ENCODE measurements at places on chromosomes 7 and 10.

- no peak for DNase-seq
These were observed 9.4 kb upstream of the PIP4K2A start for GRCh38 chr10:22723783-22724182.

DNA sequence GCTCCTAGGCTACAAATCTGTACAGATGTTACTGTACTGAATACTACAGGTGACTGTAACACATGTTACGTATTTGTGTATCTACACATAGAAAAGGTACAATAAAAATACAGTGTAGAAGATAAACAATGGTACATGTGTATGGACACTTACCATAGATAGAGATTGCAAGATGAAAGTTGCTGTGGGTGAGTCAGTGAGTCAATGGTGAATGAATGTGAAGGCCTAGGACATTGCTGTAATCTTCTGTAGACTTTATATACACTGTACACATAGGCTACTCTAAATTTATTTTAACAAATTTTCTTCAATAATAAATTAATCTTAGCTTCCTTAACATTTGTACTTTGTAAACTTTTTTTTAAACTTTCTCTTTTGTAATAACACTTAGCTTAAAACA lies 205.6 kb downstream of the RNLS start:
- DNase-seq = no peak

- DNase-seq = no peak
These were observed 16.2 kb downstream of the ATG9B start for GRCh38 chr7:151008143-151008510.

DNA sequence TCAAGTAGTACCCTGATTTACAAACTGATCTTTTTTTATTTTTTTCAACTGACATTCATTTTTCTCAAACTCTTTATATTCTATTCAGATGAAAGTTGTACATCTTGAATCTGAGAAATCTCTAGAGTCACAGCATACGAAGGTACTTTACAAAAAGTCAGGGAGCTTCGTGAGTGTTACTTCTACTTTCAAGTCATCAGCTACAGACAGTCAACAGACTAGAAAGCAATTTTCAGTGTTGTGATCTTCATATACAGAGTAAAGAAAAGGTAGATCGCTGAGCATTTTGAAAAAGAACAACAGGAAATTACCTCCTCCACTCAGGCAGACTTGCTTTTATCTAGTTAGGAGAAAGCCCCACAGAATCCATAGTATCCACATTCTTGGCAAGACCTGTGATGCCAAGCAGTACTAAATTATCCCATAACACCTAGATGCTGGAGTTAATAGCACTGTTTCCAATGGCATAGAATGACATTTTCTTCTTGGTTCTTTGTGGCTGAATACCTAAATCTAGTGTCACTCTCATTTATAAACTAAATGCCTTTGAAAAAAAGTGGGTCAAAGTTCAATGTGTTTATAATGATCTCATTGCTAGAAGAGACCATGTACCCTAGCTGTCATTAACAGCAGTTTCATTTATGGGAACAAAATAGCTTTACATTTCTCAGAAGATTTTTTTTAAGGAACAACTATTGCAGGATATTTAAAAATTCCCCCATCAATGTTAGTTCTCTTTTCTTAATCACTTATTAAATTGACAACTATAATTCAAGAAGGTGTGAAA lies 12.0 kb upstream of the ZNF800 start:
- DNase-seq = no peak

- DNase-seq = no peak
These were observed 48.9 kb upstream of the LRRC4 start for GRCh38 chr7:128080169-128080568.

DNA sequence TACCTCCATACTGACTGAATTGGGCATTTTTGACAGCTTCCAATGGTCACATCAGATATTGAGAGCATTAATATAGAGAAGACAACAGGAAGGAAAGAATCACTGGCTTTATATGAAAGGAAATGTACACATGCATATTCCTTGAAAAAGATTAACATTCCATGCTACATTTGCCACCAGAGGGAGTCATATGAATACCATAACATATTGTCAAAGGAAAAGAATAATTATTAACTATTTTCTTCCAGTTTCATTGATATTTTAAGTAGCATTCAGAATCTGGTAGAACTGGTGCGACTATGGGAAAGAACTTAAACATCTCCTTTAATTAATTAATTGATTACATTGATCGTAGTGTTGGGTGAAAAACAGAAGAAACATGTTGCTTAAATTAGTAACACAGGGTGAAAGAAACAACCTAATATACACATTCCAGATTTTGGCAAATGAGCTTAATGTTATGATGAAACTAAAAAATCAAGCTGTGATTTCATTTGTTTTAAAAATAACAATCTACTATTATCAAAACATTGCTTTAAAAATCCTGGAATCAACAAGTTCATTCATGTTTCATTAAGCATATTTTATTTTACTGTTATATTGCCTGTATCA lies 71.5 kb downstream of the GPR85 start:
- DNase-seq = peak; percentile 10

DNA sequence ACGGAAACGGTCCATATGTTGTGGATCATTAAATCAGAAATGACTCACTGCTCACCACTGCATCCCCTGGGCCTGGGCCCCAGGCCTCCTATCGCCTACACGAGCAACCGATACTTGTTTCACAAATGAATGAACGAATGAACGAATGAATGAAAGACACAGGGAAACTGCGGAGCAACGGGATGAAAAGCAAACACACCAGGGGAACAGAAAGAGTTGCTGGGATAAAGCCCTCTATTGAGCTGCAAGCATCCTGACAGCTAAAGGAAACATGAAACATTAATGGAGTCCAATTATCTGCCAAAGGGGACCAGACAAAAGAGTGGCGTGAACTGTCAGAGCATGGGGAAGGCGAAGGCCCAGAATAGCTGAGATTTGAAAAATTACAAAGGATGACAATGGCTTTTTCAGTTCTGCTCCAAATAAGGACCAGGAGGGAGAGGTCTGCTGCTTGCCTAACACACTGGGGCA lies 92.1 kb downstream of the GRB10 start:
- DNase-seq = no peak

- no peak for DNase-seq
These were observed 10.8 kb upstream of the OR6V1 start for GRCh38 chr7:143041346-143041745.

GRCh38 chr10:3090914-3091787 lies 23.8 kb downstream of the PFKP start:
- peak; percentile 77 for DNase-seq

GRCh38 chr10:62831346-62831745 lies 15.2 kb upstream of the EGR2 start:
- no peak for DNase-seq

DNA sequence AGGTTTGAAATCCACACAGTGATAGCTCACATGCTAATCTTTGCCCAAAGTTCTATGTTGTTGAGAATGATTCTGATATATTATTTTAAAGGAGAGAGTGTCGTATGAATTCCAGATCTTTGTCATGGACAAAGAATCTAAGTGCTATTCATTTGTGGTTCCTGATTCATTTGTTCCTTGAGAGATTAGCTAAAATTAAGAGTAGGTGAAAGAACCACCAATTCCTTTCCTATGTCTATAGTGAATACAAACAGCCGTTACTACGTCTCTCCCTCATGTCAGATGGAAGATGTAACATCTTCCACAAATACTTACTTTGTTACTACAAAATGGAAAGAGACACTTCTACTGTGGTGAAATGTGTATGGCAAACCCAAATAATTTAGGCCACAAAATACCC lies 3.3 kb upstream of the PLXDC2 start:
- no peak for DNase-seq

DNA sequence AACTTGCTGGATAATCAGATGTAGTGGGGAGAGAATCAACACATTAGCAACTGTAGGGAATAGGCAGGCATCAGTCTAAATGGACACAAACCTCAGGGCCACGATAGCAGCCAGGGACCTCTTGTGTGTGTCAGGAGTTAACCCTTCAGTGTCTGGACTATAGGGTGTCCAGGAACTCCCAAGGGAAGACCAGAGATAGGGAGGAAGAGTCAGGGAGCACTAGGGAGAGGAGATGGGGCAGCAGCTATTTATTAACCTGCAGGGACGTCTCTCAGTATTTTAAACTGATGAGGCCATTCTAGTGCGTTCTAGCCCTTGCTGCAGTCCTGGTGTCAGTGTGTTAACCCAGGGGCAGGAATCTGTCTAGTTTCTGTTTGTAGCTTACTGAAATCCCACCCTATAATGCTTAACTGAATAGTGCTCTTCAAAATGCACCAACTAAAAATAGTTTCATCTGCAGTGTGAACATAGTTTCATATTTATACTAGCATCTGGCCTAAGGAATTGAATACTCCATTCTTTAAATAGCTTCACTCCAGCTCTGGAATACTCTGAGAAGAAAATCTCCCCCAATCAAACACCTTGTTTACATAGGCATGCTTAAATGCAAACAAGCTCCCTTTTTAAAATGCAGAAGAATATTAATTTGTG lies 62.7 kb downstream of the ARID5B start:
- DNase-seq = no peak

GRCh38 chr7:78225534-78225933 lies 427.0 kb downstream of the PHTF2 start:
- no peak for DNase-seq

DNA sequence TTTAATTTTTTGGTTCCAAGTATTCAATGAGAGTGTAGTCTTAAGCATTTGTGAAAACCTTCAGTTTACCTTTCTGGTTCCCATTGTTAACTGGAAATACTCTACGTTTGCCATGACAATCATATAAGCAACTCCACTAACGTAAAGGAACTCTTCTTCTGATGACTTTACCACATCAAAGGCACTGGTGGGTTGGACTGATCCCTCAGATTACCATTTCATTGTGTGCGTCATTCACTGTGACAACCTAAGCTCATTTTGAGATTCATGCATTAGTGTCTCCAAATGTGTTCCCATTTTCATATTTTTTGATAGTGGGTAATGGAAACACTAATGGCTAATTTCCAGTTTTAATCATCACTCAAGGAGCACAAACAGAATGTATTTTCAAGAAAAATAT lies 119.9 kb upstream of the COL1A2 start:
- no peak for DNase-seq

DNA sequence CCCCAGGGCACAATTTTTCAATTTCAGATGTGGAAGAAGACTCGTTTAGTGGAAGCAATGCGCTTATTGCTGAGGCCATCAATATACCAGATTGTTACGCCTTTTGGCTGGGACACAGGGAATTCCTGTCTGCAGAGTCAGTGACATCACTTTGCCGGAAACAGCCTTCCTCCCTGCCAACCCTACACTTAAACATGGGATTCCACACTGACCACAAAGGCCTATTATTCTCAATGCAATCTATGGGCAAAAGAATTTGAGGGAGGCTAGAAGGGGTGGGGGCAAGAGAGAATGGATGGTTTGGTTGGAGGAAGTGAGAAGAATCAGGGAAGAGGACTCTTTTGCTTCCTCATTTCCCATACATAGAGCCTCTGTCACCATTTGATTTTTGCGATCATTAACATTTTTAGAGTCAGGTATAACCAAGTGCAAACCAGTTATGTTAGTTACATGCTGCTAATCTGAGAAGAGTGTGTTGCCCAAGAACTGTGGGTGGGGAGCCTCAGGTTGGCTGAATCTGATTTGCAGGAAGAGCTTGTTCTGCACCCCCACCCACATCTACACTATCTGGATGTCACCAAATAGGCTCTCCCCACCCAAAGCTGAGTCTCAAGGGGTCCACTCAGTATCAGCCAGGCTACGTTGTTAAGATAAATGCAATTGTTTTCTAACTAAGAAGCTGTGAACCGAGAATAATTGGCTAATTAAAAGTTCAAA lies 58.2 kb downstream of the ENTPD1 start:
- no peak for DNase-seq

GRCh38 chr7:114986190-114987180 lies 64.6 kb downstream of the MDFIC start:
- DNase-seq = peak; percentile 54

DNA sequence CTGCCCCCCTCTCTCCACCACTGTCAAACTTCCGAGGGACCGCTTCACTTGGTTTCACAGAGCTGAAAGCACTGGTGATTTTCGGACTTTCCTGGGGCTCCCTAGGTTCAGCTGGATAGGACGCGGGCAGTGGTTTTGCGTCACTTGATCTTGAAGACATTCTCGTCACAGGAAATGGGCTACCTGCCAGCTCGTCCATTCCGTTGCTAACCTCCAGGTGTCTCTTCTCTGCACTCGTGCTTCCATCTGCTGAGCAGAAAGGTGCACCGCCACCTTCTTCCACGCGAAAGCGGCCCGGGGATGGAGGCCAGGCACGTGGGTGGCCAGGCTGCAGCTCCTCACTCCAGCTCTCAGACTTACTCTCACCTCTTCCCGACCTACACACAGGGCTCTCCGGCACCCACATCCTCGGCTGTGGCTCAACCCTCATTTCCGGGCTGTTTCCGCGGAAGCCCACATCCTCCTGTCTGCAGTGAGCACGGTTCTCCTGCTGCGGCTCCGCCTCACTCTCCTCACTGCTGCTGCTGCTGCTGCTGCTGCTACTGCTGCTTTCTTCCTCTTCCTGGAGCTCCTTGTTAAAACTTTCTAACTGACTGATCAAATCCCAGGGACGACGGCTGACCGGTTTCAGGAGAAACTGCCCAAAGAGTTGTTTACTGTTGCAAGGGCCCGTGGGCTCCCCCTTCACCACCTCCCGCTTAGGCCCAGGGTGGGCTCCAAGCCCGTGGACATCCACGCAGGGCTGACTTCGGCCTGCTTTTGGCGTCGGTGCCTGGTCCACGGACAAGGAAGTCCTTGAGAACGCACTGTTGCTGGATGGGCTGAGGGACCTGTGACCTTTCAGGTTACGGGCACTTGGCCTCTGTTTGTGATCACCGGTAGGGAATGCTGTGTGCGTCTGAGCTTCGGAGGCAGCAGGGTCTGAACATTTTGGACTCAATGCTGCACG lies 32.1 kb downstream of the JCAD start:
- DNase-seq = peak; percentile 9

- no peak for DNase-seq
These were observed 67.3 kb downstream of the SPDYE5 start for GRCh38 chr7:75559355-75559975.

DNA sequence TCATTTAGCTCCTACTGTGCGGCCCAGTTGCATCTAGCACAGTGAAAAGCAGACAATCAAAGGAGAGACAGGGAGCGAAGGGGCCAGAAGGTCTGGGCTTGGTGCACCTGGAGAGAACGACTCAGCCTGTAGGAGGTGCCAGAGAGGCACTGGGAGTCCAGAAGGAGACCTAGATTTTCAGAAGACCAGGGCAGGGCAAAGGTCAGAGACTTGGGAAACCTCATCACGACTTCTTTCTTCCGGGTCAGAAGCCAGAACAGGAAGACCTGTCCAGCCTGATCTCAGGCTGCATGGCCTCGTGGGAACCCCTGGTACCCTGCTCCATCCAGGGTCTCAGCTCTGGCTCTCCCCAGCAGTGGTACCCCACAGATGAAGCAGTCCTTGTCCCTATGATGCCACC lies 5.2 kb downstream of the AGAP3 start:
- no peak for DNase-seq

DNA sequence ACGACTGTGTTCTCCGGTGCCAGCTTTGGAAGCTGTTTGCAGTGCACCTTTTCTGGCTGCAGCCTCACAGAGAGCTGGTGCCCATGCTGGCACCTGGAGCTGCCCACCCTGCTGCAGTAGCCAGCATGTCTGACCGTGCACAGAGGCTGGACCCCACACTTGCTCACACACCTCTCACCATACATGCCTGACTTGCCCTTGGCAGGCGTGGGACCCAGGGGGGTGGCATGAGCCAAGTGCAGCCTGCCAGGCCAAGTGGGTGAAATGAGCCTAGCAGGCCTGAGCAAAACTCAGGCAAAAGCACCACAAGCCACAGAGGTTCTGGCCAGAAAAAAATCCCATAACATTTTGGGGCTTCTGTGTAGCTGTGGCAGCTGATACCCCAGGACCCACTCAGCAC lies 258.8 kb downstream of the XPNPEP1 start:
- no peak for DNase-seq

GRCh38 chr7:121395494-121395960 lies 581 bp downstream of the FAM3C start:
- DNase-seq = no peak

GRCh38 chr10:106107706-106108105 lies 1056.8 kb downstream of the SORCS1 start:
- DNase-seq = no peak

All from epithelial cell of proximal tubule (primary cell).